ENCODE measurements at places on chromosomes 16 and 17.

- no peak for DNase-seq
Measured at GRCh38 chr17:17723354-17724261, 42.4 kb downstream of the RAI1 start.

- DNase-seq, result no peak
Measured at GRCh38 chr17:60819447-60820130, 141.9 kb downstream of the BCAS3 start.

GRCh38 chr16:46839986-46840443 lies 9.0 kb upstream of the C16orf87 start:
- no peak for DNase-seq

GRCh38 chr17:68172461-68172954 lies 75.3 kb upstream of the AMZ2 start:
- DNase-seq, result no peak

DNA sequence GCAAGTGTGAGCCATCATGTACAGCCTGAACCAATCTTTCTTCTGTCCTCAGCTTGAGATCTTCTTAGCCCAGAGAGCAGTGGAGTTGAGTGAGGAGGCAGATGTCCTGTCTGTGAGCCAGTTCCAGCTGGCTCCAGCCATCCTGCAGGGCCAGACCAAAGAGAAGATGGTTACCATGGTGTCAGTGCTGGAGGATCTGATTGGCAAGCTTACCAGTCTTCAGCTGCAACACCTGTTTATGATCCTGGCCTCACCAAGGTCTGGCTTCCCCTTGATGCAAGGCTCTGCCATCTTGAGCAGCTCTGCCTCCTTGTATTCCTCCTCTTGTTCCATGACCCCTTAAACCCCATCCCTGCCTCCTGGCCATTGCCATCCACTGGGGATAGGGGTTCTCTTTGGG lies 9.6 kb downstream of the CDK5RAP3 start:
- no peak for DNase-seq

DNA sequence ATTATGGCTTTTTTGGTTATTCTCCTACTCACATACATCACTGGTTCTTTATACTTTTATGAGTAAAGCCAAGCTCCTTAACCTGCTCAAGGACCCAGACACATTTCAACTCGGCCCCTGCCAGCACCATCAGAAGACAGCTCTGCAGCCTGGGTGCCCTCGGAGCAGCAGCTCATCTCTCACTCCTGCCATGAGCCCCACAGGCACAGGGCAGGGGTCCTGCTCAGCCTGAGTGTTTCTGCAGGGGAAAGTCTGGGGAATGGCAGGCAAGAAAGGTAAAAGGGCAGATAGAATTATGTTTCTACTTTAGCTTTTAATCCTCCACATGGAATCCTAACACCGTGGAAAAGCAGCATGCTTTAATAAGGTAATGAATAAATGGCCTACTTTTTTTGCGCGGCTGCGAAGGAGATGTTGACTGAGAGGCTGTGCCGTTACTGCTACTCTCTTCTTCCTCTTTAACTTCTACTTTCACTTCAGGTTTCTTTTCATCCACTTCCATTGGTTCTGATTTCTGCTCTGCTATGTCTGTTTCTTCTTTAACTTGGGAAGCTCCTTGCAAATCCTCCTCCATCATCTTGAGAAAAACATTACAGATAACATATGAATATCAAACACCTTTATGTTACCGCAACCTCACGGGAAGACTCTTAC lies 50.1 kb upstream of the TRAP1 start:
- no peak for DNase-seq

DNA sequence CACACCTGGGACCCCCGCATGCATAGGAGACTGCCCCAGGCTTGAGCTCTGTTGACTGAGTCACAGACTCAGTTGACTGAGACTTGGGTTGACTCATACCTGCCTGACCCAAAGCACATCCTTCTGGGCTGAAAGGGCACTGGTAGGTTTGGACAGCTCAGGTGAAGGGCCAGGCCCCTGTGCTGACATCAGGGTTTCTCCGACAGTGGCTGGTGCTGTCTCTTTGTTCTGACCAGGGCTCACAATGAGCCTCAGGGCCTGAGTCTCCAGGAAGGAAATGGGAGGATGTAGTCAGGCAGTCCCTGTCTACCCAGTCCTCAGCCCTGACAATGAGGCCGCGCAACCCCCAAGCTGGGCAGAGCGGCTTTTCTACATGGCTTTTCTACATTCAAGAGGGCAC lies 6.5 kb downstream of the SPNS2 start:
- DNase-seq, result no peak

DNA sequence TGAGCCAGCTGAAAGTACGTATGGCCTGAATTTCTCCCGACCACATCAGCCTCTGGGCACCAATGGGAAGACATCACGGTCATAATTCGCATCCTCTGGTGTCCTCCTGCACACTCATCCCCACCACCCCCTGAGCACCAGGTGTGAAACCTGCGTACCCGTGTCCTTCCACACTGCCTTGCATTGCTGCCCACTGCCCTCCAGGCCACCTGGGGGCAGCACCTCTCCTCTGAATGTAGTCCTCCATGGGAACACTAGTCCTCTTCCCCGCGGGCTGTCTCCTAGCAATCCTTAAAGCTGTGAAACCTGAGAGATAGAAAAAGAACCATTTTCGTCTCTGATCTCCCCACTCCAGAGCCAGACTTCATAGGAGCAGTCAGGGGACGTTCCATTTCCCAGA lies 125.5 kb downstream of the ZNF18 start:
- no peak for DNase-seq

DNA sequence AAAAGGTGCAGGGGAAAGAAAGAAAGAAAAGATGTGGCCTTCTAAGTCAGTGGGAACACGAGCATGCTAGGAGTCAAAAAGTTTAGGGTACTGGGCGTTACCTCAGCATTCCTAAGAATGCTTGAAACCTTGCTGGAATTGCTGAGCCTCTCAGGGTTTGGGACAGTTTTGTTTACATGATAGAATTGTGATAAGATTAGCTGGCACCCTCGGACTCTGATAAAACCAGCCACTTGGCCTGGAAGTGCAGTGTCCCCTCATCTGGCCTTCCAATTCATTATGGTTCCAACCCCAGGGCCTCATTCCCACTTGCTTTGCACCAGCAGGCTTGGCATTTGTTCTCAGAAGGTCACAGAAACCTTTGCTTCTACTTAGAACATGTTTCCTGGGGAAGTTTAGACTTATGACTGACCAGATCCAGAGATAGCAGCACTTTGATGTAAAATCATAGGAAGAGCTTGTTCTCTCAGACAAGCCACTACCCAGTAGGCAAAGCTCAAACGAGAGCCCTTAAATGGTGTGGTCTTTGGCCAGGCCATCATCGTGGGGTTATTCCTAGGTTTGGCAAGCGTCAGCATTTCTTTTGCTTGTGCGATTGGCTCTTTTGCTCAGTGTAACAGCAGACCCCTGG lies 8.0 kb downstream of the SGF29 start:
- DNase-seq, result no peak

GRCh38 chr17:59634632-59635541 lies 15.2 kb downstream of the CLTC start:
- no peak for DNase-seq
